Naive thymus-derived CD8-positive, alpha-beta T cell (primary cell): ENCODE measurements at places on chromosomes 13 and 19. TPM values are rescaled to one million over a fixed set of nuclear protein-coding genes. Genes with fewer than 3 reads are reported as not detected.
A peak's percentile ranks its signal among the peaks of the same experiment; 100 is the strongest.

DKKL1 gene
- total RNA-seq = not detected

ZNF44 gene
- total RNA-seq = 73.8 TPM

PTH2 gene
- not detected for total RNA-seq

CEACAM8 gene
- not detected for total RNA-seq

TUBB4A gene
- total RNA-seq = 8.8 TPM

LILRB3 gene
- not detected for total RNA-seq

GRCh38 chr13:28339419-28339818 is 155.5 kb downstream of the FLT1 start:
- no peak for DNase-seq

DNA sequence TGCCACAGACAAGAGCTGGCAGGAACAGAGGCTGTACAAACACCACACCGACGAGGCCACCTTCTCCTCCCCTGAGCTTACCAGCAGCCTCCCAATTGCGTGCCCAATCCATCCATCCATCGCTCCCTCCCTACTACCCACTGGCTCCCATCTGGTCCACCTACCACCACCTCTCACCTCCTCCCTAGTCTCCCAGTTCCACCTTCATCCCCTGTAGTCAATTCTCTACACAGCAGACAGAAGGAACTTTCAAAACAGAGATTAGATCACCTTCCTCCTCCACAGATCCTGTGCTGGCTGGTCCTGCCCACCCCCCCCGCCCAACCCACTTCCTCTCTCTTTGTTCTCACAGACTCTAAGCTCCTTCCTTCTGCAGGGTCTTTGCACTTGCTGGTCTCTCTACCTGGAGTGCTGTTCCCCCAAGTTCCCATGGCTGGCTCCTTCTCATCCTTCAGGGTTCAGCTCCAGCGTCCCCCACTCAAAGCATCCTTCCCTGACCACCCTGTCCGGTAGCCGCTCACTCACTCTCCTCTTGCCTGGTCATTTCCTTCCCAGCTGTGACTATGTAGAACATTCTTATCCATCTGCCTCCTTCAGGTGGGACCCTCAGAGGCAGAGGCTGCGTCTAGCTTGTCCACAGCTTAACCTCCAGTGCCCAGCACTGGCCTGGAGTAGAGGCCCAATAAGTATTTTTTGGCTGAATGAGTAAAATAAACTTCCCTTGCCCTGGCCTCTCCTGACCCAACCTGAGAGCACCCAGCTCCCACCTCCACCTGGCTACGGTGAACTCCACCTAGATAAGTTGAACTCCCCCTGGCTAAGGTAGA is 23.0 kb downstream of the PIN1 start:
- no peak for DNase-seq

DNA sequence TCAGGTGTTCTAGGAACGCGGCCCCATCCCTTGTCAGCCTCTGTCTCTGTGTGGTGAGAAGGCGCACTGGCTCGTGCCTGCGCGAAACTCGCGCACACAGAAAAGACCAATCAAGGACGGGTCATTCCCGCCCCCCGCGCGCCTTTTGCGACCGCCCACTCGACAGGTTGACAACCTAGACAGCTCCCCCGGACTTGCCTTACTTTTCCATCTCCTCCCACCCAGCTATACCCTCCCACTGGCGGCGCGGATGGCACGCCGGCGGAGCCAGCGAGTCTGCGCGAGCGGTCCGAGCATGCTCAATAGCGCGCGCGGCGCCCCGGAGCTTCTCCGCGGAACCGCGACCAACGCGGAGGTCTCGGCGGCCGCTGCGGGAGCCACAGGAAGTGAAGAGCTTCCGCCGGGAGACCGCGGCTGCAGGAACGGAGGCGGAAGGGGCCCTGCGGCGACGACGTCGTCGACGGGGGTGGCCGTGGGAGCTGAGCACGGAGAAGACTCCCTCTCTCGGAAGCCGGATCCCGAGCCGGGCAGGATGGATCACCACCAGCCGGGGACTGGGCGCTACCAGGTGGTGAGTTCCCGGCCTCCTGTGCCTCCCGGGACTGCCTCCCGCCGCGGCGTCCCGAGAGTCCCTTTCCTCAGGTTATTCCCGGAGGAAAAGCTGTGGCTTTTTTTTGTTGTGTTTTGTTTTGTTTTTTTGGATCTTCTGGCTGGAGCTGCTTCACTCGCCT is at the start of gene NDFIP2:
Gene NDFIP2, plus strand, starts transcription at position 202 of the 731 bp plus-strand sequence. Its CDS starts 49 bp downstream, at position 251.
- peak; percentile 80 for DNase-seq

GRCh38 chr19:34474233-34474989 is 7.1 kb upstream of the WTIP start:
- DNase-seq = no peak

DNA sequence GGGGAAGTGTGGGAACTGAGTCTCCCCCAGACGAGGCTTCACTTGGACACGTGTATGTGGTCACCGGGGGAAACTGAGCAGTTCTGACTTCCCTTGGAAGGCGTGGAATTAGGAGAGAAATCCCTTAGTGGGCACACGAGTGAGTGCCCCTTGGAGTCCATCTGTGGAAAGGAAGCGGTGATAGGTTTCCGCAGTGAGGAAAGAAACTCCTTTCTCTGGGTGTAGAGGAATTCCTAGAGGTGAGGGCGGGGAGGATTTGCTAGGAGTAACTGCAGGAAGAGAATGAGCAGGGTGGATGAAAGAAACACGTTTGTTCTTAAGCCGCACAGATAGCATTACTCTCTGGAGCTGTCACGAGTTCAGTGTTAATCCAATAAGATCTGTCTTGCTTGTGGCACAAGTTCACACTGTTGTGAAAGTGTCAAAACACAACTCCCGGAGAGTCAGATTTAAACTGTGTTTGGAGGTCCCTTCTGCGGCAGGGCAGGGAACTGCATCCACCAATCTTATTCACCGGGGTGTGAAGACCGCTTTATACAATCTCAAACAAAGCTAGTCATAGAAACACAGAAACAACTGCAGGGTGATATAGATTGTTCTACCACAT is 1.2 kb downstream of the KL start:
- DNase-seq = peak; percentile 32

DNA sequence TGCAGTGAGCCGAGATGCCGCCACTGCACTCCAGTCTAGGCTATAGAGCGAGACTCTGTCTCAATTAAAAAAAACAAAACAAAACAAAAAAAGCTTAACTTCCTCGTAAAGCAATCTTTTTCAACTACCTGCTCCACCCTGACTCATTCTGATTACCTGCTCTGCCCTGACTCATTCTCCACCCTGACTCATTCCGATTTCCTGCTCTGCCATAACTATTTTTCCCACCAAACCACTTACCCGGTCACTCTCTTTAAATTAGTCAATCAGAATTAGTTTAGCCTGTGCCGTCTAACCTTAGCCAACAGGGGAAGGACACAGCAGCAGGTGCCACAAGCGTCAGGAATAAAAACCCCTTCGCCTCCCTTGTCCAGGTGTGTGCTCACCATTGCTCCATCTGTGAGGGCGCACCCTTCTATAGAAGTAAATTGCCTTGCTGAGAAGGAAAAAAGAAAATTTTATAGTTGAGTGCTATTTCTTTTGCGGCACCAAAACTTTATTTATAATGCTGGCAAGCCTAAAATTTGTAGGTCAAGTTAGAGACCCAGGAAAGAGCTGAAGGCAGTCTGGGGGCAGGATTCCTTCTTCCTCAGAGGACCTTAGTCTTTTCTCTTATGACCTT is 1.7 kb upstream of the IFT88 start:
- DNase-seq = no peak

DNA sequence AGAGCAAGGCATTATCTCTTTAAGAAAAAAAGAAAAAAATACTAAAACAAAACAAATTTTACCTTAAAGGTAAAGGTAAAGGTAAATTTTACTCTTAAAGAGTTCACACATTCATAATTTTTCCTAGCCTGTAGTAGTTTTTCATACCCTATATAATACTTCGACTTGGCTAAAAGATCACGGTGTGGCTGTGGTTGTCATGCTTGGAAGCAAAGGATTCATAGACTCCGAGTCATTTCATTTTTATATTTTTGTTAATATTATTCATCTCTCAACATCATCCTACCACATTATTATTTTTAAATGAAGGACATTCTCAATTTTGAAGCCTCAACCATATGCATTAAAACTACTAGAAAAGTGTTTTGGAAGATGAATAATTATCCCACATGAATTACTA is 52.7 kb downstream of the PIBF1 start:
- no peak for DNase-seq

DNA sequence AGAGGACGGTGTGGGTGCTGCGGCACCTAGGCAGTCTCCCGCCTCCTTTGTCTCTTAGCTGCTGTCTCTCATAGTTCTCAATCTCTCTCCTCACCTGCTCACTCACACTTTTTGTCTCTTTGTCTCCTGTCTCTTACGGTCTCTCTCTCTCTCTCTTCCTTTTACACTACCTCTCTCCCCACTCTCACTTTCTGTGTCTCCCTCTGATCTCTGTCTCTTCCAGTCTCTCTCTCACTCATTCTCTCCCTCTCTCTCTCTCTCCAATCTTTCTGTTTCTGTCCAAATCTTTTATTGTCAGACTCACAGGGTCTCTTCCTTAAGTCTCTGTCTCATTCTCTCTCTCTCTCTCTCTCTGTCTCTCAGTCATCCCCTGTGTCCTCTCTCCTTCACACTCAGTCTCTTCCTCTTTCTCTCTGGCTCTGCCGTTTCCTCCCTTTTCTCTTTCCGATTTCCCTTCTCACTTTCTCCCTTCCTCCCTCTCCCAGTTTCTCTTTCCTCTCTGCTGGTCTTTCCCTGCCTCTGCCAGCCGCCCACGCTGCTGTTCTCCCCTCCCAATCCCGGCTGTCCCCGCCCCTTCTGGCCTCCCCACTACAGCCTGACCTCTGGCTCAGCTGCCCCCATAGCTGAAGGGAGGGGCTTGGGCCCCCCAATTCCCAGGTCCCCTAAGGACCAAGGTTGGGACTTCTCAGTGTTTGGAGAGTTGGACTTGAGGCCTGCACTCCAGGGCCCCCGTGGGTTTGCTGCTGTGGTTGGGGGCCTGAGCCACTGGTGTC is at the start of gene PLEKHA4:
Gene PLEKHA4, minus strand, starts transcription at position 504 of the 773 bp plus-strand sequence. CDS start 997 bp downstream, outside the sequence.
- DNase-seq = no peak

- DNase-seq = no peak
Observed at GRCh38 chr13:21541980-21542379, 62.0 kb downstream of the MICU2 start.

DNA sequence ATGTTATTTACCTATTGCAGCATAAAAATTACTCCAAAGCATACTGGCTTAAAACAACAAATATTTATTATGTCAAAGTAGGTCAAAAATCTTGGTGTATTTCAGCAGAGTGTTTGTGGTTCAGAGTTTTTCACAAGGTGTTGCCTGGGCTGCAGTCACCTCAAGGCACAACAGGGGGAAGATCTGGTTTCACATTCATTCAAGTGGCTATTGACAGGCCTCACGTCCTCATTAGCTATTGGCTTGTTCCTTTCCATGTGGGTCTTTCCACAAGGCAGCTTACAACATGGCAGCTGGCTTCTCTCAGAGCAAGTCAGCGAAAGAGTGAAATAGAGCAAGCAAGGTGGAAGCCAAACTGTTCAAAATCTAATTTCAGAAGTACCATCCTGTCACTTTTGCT is 602.9 kb downstream of the OLFM4 start:
- DNase-seq = no peak

GRCh38 chr13:99085808-99086266 is 108.0 kb upstream of the DOCK9 start:
- DNase-seq = no peak

DNA sequence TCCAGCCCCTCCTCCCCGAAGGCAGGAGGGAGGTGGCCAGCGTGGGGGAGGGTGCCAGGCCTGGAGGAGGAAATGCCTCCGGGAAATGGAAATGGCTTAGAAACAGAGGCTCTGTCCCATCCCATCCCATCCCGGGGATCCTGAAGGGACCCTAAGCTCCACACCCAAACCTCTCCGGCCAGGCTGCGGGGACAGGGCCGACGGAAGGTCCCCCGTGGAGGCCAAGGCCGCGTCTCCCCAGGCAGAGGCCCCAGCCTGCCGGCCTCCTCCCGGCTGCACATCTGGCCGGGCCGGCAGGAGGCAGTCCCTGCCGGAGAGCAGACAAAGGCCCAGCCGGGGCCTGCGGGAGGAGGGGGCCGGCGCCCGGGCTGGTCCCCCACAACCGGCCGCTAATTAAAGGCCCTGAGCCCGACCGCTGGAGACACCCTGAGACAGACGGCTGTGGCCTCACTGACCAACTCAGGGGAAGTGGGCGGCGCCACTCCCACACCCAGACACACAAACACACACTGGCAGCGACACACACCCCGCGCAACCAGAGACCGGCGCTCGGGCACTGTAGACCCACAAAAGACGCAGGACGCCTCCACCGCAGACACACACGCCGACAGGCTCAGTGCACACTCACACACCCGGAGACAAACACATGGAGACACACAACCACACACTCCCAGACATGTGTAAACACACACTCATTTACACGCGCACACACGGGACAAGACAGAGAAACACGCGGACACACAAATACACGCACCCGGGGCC is 1.1 kb downstream of the ADAMTS10 start:
- DNase-seq = no peak

DNA sequence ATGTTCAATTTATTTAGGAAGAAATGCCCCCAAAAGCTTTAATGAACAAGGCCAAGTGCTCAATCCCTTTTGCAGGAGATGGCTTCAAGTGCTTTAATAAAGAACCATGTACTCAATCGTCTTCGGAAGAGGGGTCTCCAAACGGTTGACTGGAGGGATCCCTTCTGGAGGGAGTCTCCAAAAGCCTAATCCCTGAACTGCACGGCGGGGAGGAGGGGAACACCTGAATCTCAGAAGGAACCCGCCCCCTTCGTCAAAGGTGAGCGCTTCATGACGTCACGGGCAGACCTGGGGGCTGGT is 505 bp downstream of the PAF1 start:
- DNase-seq = peak; percentile 93

DNA sequence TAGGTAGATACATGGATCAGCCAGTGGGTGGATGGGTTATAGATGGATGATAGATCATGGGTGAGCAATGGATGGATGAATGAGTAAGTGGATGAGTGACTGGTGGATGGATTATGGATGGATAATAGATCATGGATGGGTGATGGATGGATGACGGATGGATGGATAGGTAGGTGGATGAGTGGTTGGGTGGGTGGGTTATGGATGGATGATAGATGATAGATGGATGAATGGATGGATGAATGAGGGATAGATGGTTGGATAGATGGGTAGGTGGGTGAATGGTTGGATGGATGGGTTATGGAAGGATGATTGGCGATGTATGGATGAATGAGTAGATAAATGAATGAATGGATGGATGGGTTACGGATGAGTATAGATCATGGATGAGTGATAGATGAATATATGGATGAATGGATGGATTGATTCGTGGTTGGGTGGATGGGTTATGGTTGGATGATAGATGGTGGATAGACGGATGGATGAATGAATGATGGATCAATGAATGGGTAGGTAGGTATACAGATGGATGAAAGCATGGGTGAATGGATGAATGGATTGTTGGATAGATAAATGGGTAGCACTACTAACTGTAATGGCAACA is 27.0 kb upstream of the PTPRS start:
- no peak for DNase-seq

DNA sequence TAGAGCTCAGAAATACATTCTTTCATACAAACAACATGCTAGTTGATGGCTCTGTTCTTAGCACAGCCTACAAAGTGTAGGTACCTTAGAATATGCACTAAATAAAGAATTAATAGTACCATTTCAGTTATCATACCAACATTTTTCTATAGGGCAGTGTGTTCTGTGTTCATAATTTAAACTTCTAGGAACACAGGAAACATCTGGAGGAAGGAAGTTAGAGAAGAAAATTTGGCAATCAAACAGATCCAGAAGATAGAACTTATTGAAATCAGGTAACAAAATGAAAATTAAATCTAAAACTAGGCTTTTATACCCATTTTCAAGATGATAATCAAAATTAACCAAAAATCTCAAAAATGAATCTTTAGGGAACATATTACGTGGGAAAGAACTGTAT is 527.5 kb downstream of the DCT start:
- DNase-seq = no peak
